ENCODE measurements at places on chromosomes 16 and 17.
A peak's percentile ranks its signal among the peaks of the same experiment; 100 is the strongest.

DNA sequence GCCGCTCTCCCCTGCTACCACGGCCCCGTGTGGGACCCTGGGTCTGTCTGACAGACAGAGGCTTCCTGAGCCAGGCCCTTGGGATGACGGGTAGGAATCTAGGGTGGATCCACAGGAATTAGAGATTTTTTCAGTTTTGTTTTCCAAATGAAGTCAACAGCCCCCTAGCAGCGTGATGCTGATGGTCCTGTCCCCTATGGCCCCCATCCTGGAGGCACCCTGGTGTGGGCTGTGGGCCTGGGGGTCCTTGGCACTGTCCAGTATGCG is 15.5 kb downstream of the CENPX start:
- ATAC-seq: no peak

GRCh38 chr16:62190426-62190825 is 154.2 kb upstream of the CDH8 start:
- ATAC-seq: no peak

- ATAC-seq: no peak
Observed at GRCh38 chr17:61581611-61582349, 9.2 kb downstream of the NACA2 start.

- peak; percentile 64 for ATAC-seq
Observed at GRCh38 chr16:70430667-70431536, 8.0 kb downstream of the ST3GAL2 start.

DNA sequence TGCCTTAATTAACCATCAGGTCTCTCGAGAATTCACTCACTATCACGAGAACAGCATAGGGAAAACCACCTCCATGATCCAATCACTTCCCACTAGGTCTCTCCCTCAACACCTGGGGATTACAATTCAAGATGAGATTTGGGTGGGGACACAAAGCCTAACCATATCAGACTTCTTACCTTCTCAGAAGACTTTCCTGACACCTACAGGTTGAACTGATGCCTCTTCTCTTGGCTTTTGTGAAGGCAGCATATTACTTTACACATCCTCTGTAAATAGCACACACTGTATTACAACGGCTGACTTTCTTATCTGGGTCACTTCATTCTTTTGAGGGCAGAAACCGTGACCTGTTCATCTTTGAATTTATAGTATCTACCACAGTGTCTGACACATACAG is 23.6 kb downstream of the BMERB1 start:
- ATAC-seq: no peak

DNA sequence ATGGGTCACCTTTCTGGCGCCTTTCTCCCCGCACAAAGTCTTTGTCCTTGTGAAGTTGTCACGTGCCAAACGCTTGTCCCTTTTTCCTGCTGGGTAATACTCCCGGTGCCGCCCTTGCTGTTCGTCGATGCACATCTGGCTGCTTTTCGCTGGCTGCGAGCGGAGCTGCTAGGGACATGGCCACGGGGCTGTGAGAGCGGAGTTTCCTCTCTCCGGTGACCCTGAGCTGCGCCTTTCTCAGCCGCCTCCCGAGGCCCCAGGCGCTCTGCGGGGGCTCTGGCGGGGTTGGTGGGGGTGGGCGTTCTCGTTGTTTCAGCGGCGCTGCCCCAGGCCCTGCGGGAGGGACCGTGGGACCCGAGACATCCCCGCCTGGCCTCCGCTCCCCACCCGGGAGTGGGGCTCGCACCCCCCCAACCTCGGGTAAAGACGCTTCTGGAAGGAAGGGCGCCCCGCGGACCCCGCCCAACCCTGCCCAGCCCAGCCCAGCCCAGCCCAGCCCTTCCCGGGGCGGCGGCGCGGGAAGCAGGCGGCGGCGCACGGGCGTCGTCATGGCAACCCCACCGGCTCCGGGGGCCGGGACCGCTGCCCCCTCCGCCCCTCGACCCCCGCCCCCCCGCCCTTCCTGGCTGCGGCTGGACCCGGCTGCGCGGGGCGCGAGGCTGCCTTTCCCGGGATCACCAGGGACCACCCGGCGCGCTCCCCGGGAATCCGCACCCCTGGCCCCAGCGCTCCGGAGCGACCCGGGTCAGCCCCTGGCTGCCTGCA is 12.3 kb downstream of the CHMP6 start:
- peak; percentile 20 for ATAC-seq

Data from activated T-helper 17 cell treated with anti-CD3 and anti-CD28 coated beads, Interleukin-2, amount 50 U/mL, for 72 hours (primary cell).